NCI-H187 treated with DMSO at 0.1 percent for 48 hours (cell line): ENCODE measurements at places on chromosomes 1 and 21.

GRCh38 chr1:22772014-22772413, 61.4 kb downstream of the EPHB2 start:
- no peak for DNase-seq

- no peak for DNase-seq
Measured at GRCh38 chr1:2911421-2912178, 109.7 kb upstream of the ACTRT2 start.

GRCh38 chr1:195704028-195704427, 904.2 kb downstream of the KCNT2 start:
- no peak for DNase-seq

DNA sequence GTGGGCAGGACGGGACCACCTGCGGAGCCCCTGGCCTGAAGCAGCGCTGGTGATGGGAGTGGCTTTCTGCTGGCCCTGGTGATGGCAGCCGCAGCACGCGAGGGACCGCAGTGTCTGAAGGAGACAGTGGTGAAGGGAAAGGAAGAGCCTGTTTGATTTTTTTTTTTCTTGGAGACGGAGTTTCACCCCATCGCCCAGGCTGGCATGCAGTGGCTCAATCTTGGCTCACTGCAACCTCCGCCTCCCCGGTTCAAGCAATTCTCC, 40.2 kb upstream of the TRAPPC10 start:
- no peak for DNase-seq

- DNase-seq, result no peak
Measured at GRCh38 chr1:9867408-9868243, 42.4 kb downstream of the CTNNBIP1 start.

GRCh38 chr1:18927082-18927653, 24.8 kb upstream of the ALDH4A1 start:
- no peak for DNase-seq

DNA sequence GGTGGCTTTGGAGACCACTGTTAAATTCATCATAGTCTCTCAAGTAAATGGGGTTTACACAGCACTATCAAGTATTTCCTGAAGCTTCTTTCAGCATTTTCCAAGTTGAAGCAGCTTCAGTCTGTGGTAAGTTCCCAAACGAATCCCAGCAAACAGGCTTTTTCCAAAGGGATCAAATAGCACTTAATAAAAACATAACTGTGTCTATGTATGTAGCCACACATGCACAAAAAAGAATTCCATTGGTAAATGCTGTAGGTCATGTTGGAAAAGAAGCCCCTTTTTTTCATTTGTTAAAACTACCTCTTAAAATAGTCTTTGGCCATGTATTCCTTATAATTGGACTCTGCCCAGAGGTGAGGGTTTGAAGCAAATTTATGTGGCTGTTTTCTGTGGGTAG, 69.8 kb downstream of the HHAT start:
- DNase-seq, result no peak

DNA sequence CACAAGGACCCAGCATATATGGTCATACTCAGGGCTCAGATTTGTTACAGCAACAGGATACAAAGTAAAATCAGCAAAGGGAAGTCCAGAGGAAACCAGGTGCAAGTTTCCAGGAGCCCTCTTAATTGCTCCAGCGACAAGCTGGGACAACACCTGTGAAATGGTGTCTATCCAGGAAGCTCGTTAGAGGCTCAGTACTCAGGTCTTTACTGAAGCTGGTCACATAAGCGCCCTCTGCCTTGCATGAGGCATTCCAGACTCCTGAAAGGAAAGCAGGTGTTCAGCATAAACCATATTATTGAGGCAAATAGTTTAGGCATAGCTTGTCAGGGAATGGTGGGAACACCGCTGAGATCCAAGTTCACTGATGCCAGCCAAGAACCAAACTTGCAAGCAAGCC, 231.0 kb downstream of the SLC35F3 start:
- DNase-seq, result no peak

- peak; percentile 28 for DNase-seq
Measured at GRCh38 chr1:71908871-71909390, 373.4 kb downstream of the NEGR1 start.

DNA sequence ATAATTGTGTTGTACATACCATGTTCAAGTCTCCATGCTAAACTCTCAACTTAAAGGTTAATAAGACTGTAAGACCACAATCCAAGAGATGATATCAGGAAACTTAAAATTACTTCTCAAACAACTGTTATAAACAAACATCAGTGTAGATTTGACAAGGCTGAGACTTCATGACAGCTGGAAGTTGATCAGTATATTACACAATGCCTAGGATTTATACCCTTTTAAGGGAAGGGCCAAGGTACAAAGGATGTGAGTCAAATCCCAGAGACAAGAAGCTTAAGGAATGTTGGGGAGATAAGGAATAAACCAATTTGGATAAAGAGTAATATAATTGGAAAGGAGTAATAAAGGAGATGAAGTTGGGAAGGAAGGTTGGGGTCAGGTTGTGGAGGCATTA, 98.8 kb downstream of the LBR start:
- no peak for DNase-seq

DNA sequence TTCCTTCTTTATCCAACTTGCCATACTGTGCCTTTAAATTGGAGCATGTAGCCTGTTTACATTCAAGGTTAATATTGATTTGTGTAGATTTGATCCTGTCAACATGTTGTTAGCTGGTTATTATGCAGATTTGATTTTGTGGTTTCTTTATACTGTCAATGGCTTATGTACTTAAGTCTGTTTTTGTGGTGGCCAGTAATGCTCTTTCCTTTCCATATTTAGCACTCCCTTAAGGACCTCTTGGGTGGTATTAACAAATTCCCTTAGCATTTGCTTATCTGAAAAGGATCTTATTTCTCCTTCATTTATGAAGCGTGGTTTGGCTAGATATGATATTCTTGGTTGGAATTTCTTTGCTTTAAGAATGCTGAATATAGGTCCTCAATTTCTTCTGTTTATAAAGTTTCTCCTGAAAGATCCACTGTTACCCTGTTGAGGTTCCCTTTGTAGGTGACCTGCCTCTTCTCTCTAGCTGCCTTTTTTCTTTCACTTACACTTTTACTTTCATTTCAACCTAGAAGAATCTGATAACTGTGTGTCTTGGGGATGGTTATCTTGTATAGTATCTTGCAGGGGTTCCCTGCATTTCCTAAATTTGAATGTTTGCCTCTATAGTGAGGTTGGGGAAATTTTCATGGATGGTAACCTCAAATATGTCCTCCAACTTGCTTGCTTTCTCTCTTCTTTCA, 86.9 kb upstream of the NEGR1 start:
- no peak for DNase-seq

DNA sequence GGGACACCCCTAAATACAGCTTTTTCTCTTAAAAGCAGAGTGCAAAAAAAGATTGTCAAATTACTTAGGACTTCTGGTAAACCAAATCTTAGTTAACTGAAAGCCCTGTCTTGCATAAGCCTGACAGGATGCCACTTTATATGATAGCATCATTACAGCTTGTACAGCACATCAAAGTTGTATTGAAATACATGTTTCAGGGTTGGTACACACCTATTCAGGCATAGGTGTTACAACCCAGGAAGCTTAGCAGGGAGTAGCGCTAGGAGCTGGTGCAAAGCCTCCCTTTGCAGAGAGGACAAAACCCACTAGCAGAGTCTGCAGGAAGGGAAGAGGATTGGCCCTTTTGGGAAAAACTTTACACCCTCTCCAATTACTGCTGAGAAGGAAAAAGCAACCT, 258.9 kb upstream of the SGIP1 start:
- no peak for DNase-seq

DNA sequence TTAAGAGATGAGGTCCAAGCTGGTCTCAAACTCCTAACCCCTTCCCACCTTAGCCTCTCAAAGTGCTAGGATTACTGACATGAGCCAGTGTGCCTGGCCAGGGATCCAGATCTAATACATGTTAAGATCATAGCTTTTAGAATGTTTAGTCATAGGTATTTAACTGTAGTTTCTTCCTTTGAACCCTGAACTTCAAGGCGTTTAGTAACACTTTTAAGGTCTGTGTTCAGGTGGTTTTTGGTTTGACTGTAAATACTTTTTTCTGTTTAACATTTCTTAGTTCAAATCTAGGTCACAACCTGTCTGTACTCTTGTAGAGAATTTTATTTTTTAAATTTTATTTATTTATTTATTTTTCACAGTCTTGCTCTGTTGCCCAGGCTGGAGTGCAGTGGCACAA, 28.1 kb downstream of the RAP1A start:
- DNase-seq, result no peak

GRCh38 chr21:36696390-36697059, 2.4 kb upstream of the SIM2 start:
- DNase-seq, result no peak
